ENCODE measurements at places on chromosomes 3 and 15.

- no peak for DNase-seq
Measured at GRCh38 chr3:16738451-16738850, 133.2 kb upstream of the DAZL start.

GRCh38 chr15:91946581-91947292, 93.2 kb downstream of the SLCO3A1 start:
- no peak for DNase-seq

DNA sequence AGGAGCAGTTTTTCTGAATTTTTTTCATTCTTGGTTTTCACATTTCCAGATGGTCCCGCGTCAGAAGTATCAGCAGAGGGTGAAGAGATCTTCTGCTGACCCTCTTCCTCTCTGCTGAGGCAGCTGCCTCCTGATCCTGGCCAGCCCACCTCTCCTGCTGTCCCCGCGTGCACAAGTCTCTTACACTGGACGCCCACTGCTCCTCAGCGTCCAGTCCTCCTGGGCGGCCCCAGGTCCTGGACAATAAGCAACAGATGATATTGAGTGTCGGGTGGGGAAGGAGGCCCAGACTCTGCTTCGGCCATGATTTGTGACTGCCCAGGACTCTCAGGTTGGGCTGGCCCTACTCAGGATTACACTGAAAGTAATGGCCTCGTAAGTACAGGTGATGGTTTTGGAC, 50.1 kb downstream of the KLHL25 start:
- DNase-seq: no peak

GRCh38 chr3:105222568-105223093, 144.1 kb upstream of the ALCAM start:
- DNase-seq: no peak

DNA sequence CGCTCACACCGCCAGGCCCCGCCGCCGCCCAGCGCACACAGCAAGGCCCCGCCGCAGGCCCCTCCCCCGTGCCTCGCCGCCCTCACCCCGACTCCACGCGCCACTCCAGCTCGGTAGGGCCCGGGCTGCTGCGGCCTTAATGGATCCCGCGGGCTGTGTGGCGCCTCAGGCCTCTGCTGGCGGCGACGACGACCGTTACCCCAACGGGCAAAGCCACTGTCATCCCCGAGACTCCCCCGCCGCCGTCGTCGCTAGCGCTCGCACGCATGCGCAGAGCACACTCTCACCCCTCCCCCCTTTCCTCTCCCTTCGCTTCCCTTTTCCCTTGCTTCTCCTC, at the start of gene MSL2:
MSL2 (minus strand) TSS at position 272 of the 337 bp plus-strand sequence. CDS start 1,222 bp downstream, outside the sequence.
- no peak for DNase-seq

DNA sequence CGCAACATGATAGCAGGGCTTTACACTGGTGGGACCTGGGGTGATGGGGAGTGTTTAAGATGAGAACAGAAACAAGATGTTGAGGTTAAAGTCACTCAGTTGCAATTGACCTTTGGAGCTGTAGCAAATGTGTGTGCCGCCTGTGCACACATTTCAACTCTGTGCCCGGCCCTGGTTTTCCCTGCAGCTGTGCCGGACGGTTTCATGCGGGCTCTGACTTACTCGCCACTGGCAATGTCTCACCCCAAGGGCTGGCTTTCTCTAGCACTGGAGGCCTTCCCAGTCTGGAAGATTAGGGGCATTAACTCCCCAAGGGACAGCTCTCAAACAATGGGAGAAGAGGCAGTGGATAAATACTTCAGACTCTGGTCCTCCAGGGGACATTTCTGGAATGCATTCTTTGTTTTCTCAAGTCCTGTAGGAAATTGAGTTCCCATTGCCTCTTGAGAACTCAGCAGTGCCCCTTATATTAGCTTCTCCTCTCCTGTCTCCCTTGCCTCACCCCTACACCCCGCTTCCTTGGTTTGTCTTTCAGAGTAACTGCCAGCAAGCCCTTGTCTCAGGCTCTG, 152.5 kb downstream of the EDEM1 start:
- no peak for DNase-seq
